ENCODE measurements at places on chromosomes 13 and 19.
A peak's percentile ranks its signal among the peaks of the same experiment; 100 is the strongest.

DNA sequence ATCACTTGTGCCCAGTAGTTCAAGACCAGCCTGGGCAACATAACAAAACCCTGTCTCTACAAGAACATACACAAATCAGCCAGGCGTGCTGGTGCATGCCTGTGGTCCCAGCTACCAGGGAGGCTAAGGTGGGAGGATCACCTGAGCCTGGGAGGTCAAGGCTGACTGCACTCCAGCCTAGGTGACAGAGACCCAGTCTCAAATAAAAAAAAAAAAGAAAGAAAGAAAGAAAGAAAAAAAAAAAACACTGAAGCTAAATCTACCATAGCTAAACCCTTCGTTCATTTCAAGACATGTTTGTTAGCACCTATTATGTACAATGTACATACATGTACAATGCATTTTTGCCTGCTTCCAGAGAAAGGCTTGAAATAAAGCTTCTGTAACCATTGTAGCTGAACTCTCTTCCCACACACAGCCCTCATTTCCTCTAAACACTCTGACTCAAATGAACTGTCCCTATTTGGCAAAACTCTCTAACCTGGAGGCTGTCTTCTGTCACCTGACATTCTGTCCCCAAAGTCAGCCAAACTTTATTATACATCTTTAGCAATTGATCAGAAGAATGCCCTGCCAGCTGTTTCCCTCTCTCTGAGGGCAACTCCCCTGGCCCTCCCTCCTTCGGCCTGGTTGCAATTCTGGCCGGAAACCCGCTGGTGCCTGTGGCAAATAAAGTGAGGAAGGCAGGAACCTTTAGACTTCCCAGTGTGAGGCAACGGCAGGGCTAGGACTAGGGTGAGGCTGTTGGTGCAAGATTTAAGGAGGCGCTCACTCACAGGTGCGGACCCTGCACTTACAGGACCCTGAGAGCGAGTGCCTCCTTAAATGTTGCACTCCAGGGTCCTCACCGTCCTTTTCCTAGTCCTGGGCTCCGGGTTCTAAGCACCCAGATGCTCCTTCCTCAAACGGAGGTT, 1.8 kb downstream of the ETHE1 start:
- no peak for DNase-seq

DNA sequence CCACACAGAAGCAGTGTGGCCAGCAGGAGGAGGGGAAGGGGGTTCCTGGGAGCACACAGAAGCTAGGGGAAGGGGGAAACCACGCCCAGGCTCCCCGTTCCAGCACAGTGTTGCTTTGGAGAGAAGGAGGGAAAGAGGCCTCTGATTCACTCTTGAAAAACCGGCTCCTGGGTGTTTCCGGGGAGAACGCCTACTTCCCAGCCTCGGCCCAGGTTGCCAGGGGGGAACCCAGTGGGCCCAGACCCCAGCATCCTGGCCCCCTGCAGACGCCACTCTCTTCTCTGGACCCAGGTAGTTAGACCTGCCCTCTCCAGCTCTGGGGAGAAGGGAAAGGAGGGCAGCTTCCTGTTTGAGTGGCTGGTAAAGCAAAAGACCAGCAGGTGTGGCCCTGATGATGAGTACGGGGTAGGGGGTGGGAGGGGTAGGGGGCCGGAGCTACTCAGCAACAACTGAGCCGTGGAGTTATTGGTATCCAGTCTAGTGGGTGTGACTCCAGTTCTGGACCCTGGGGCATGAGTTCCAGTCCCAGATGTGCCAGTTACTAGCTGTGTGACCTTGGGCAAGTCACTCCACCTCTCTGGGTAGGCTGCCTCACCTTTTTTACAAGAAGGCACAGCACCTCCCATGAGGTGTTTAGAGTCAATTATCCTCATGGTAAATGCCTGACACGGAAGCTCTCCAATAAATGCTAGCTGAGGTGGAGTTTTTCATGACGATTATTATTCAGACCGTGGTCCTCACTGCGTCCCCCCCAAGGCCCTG, 836 bp downstream of the GIPC1 start:
- no peak for DNase-seq

DNA sequence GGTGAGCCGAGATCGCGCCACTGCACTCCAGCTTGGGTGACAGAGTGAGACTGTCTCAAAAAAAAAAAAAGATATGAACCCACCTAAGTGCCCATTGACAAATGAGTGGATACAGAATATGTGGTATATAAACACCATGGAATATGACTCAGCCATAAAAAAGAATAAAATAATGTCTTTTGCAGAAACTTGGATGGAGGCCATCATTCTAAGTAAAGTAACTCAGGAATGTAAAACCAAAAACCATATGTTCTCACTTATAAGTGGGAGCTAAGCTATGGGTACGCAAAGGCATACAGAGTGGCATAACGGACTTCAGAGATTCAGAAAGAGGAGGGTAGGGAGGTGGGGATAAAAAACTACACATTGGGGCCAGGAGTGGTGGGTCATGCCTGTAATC, 29.5 kb downstream of the PLA2G4C start:
- no peak for DNase-seq

GRCh38 chr13:99969453-99969918, 2.1 kb downstream of the ZIC5 start:
- no peak for DNase-seq

DNA sequence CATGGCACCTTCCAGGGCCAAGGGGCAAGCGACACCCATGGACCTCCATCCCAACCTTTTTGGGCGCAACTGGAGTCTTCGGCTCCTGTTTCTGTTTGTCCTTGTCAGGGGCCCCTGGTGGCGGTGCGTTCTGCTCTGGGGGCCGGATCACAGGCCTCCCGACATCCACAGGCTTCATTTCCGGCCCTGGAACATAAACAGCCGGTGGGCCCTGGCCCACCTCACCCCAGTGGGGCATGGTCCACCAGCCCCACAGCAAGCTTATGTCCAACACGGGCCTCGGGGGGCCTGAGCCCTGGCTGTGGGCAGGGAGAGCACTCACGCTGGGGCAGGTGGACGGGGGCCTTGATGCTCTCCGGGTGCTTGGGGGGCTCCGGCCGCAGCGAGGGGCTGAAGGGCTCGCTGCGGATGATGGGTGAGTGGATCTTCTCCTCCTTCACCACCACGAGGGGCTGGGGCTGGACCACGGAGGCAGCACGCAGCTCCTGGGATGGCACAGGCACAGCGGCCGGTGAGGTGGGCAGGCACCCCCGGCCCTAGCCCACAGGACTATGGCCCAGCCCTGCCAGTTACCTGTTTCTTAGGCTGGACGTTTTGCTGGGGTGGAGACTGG, 7.2 kb upstream of the EPHX3 start:
- DNase-seq = no peak

GRCh38 chr19:6260912-6261650, 18.7 kb downstream of the MLLT1 start:
- no peak for DNase-seq

- no peak for DNase-seq
Measured at GRCh38 chr19:51461723-51462161, 3.5 kb upstream of the SIGLEC8 start.

GRCh38 chr19:12937093-12937926, 1.1 kb upstream of the CALR start:
- DNase-seq = no peak

DNA sequence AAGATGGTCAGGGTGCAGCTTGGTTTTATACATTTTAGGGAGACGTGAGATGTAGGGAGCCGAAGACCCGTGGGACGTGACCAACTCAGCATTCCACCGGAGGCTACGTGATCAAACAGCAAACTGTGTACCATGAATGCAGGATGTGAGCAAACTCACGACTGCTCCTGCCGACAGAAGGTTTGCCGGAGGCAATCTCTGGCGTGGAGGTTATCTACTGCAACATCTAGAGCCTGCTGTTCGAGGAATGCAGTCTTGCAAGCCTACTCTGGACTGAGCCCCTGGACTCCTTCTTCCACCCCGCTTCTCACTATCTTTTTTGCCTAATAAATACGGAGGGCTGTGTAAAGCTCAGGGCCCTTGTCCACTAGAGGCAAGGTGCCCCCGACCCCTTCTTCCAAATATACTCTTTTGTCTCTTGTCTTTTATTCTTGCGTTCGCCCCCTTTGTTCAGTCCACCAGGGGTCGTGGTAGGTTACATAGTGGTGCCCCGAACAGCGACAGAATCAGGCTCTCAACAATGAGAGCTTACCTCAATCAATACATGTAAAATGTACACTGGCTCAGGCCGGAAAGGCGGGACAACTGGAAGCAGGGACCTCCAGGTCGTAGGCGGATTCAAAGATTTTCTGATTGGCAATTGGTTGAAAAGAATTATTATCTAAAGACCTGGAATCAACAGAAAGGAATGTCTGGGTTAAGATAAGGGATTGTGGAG, 8.9 kb upstream of the OR1I1 start:
- DNase-seq = no peak

DNA sequence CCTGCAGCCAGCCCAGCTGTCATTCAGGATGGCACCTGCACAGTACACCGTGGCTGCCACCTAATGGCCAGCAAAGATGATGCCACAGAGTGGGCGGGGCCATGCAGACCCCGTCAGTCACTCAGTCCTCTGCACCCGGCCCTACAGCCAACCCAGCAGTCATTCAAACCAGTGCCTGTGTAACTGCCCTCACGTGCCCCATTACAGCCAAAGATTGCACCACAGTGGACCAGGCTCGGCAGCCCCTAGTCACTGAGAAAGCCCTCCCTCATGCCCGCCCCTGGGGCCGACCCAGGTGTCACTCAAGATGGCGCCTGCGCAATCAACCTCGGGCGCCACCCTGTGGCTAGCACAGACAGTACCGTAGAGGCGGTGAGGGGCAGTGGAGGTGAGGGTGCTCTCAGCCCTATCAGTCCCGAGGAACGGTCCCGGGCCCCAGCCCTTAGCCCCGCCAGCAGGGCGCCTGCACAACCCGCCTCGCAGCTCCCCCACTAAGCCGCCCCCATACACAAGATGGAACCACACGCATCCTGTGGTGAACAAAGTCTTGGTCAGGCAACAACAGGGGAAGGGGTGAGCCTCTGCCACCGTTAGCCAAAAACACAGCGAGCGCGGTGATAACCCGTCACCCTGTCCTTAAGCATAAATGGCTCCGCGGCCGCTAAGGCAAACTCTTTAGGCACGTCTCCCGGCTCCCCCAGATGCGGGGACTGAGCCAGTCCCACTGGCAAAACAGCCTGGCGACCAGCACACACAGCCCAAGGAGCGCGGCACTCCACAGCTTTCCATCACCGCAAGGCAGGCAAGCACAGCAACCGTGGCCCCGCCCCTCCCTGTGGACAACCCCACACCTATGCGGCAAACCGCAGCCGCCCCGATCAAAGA, 2.3 kb downstream of the PEG3 start:
- peak; percentile 67 for DNase-seq

- no peak for DNase-seq
Measured at GRCh38 chr13:80217614-80218456, 123.1 kb downstream of the SPRY2 start.

- DNase-seq = no peak
Measured at GRCh38 chr19:51450730-51451307, 7.4 kb downstream of the SIGLEC8 start.

- DNase-seq = no peak
Measured at GRCh38 chr19:18300930-18301717, 19.7 kb upstream of the JUND start.

- no peak for DNase-seq
Measured at GRCh38 chr13:61316647-61317046, 99.0 kb downstream of the PCDH20 start.

DNA sequence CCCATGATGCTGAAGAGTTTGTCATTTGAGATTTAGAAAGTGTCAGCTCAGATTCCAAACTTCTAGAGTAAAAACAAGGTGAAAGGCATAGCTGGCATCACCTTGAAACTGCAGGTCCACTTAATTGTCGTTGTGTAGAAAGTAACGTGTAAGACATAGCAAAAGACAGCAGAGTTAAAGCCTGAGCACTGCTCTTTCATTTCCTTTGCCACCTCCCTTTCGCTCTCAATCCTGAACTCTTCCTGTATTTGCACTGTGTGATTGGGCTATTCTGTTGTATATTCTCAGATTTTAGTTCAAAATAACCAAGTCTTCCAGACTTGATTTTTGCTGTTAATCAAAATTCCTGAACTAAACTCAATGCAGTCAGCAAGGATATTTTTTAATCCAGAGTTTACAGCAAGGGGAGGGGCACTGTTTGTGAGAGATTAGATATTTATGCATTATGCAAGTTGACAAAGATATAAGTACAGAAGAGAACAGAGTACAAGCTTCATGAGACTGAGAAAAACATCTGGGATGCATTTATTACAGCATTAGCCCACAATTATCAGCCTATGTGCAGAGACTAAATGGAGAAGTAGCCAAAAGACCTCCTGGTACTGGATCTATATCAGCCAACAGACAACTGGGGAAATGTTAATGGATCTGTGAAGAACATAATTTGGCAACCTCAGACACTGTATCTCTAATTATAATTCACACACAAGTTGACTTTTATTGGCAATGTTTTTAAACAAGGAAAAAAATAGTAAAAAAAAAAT, 328.6 kb downstream of the SUCLA2 start:
- no peak for DNase-seq

- no peak for DNase-seq
Measured at GRCh38 chr13:20501120-20501519, 24.5 kb downstream of the CRYL1 start.

- no peak for DNase-seq
Measured at GRCh38 chr19:53101518-53101917, 1.7 kb downstream of the ZNF160 start.

GRCh38 chr13:34294483-34295129, 476.7 kb downstream of the RFC3 start:
- DNase-seq = no peak

GRCh38 chr19:49863254-49863934, 4.0 kb downstream of the PNKP start:
- DNase-seq = no peak

GRCh38 chr13:63605962-63606361, 2190.3 kb upstream of the PCDH20 start:
- no peak for DNase-seq

DNA sequence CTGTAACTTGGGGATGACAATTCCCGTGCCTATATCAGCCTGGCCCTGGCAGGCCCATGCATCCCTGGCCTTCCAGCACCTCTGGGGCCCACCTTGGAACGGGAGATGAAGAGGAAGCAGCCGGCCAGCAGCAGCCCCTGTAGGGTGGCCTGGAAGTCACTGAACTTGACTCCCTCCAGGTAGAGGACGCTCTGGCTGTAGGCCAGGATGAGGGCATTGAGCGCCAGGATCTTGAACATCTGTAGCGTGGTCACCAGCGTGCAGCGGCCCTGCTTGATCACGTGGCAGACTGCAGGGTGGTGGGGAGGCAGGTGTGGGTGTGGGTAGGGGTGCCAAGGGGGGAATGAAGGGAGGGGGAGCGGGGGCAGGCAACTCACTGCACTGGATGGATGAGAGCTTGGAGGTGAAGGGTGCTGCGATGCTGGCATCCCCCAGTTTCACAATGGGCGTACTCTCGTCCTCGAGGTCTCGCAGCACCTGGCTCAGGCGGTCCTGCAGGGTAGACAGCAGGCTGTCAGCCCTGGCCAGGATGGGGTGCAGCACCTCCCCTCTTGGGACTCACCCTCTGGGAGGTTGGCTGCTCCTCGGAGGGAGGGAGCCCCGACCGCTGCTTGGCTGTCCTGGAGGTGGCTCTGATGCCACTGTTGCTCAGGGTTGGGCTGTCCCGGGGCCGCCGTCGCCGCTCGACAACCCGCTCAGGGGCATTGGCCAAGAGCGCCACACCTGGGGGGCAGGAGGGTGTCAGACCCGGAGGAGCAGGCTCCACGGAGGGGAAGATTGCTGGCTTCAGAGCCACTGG, 3.8 kb upstream of the GMIP start:
- DNase-seq = no peak

GRCh38 chr13:73754727-73755292, 379.4 kb downstream of the KLF12 start:
- peak; percentile 81 for DNase-seq

- no peak for DNase-seq
Measured at GRCh38 chr13:39531646-39532045, 71.3 kb downstream of the LHFPL6 start.

Data from left renal cortex interstitium (tissue), 4 donors.